ENCODE measurements at places on chromosomes 2 and 18.

DNA sequence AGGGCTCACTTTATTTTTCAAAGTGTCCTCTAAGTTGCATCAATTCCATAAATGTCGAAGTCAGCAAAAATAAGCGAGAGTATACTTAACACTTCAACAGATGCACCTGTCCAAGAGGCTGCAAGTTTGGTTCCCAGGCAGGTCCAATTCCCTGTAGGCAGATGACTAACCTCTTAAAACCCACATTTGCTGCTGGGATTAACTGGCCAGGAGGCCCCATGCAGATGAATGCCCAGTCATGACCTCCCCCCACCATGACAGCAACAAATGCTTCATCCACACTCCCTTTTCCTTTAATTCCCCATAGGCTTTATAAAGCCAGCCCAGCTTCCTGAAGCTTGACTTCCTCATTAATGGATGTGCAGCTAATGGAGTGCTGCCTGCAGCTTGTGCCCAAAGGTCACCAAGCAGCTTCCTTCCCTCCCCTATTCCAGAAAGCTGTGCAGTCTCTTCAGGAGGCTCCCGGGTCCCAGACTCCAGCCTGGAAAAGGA, 35.7 kb downstream of the REEP1 start:
- DNase-seq = peak; percentile 81

- DNase-seq = no peak
Observed at GRCh38 chr2:34251578-34251977, 652.5 kb upstream of the FAM98A start.

- no peak for DNase-seq
Observed at GRCh38 chr2:219499058-219499307, 292 bp downstream of the GMPPA start.

GRCh38 chr2:165245081-165245793, 6.0 kb downstream of the SCN2A start:
- DNase-seq = no peak

Measured in eye (tissue), 1 donor.